ENCODE measurements at places on chromosomes 7 and 10. TPM values are rescaled to one million over a fixed set of nuclear protein-coding genes. Genes with fewer than 3 reads are reported as not detected.

The MYH16 gene
- total RNA-seq: not detected

The PDE1C gene
- total RNA-seq: 46.5 TPM

The AS3MT gene
- 2.3 TPM for total RNA-seq

The CTAGE4 gene
- 0.12 TPM for total RNA-seq

The TAC1 gene
- total RNA-seq: not detected

The ZPBP gene
- not detected for total RNA-seq

The IRF5 gene
- 6.5 TPM for total RNA-seq

The IDI2 gene
- not detected for total RNA-seq

The NFE2L3 gene
- total RNA-seq: 12.4 TPM

The VAX1 gene
- total RNA-seq: 0.25 TPM

The NODAL gene
- total RNA-seq: not detected

The GTPBP10 gene
- 33.0 TPM for total RNA-seq

The LAMB1 gene
- total RNA-seq: 146 TPM

The TMEM176B gene
- not detected for total RNA-seq

The ATOH7 gene
- total RNA-seq: not detected

The ASB15 gene
- total RNA-seq: not detected

The ITPRID1 gene
- total RNA-seq: not detected

The ANXA8 gene
- total RNA-seq: not detected

The SLC16A9 gene
- 5.7 TPM for total RNA-seq

The ACSL5 gene
- total RNA-seq: not detected

The STAM gene
- total RNA-seq: 18.6 TPM

Data from NCI-H460 (cell line).